ENCODE measurements at places on chromosomes 5 and 9.
A peak's percentile ranks its signal among the peaks of the same experiment; 100 is the strongest.

- peak; percentile 87 for DNase-seq
Measured at GRCh38 chr9:113484258-113484730, 20.8 kb downstream of the RGS3 start.

GRCh38 chr9:89946741-89947140, 341.9 kb downstream of the GADD45G start:
- no peak for DNase-seq

DNA sequence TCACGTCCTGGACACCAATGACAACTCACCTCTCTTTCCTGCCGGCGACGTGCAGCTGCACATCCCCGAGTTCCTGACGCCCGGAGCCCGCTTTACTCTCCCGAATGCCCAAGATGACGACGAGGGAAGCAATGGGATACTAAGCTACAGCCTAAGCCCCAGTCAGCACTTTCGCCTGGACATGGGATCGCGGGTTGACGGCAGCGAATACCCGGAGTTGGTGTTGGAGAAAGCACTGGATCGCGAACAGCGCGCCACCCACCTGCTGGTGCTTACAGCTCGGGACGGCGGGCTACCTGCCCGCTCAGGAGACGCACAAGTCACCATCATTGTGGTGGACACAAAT, 1.1 kb downstream of the PCDHAC1 start:
- DNase-seq = no peak

DNA sequence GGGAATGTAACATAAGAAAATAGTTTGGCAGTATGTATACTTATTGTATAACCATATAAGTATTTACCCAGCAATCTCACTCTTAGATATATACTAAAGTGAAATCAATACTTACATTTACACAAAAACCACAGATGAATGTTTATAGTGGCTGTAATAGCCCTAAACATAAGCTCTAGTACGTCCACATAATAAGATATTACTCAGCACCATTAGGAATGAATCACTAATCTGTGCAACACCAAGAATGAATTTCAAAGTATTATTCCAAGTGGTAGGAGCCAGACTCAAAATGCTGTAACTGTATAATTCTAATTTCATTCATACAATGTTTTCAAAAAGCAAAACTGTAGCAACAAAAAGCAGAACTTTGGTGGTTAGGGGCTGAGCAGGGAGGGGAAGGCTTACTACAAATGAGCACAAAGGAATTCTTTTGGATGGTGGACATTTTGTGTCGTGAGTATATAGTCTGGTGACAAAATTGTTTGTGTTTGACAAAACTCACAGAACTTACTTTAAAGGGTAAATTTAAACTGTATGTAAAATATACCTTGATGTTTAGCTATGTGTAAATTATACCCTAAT, 11.9 kb upstream of the C5orf46 start:
- no peak for DNase-seq

DNA sequence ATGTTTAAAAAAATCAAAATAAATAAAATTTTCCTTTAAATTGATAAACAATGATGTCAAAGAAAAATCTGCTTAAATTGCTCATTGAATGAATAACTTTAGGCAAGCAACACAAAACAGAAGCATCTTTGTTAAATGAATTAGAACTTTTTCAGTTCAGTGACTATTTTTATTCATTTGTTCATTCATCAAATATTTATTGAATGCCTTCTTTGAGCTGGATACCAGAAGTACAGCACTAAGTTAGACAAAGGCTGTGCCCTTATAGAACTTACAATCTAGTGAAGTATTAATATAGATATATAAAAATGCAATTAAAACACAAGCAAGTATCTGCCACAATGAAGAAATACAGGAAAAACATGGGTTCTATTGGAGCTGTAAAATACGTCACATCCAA, 10.8 kb downstream of the FNIP1 start:
- DNase-seq = no peak

DNA sequence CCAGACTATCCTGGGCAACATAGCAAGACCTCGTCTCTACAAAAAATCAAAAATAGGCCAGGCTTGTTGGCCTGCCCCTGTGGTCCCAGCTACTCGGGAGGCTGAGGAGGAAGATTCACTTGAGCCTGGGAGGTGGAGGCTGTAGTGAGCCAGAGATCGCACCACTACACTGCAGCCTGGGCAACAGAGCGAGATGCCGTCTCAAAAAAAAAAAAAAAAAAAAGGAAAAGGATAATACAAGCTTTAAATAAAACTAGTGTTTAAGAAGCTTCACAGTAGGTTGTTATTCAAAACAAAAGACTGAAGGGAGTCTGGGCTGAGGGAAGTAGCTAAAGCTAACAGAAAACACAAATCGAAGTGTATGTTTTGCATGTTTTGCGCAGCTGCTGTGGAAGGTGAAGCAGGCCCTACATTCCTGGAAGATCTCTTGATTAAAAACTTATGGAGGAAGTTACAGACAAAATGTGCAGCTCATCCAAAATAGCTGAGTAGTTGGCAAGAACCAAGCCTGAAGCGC, 581 bp upstream of the C9orf40 start:
- peak; percentile 32 for DNase-seq

DNA sequence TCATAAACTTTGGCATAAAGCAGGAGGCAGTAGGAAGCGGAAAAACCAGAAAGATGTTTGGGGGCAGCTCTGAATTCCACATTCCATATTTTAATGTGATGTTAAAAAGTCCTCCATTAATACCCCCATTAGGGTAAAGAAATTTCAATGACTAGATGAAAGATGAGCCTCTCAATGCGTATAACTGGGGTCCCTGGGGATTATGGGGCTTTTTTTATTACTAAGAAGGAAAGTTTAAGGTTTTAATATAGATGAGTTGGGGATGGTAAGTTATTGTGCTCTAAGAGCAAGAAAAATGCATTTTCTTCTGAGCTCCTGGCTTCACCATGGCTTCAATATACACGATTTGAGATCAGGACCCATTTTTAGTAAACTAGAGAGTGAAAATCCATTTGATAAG, 321.9 kb downstream of the CDK5RAP2 start:
- DNase-seq = no peak

GRCh38 chr5:176394096-176394495, 5.5 kb downstream of the HIGD2A start:
- DNase-seq = no peak

- DNase-seq = no peak
Measured at GRCh38 chr9:135588371-135588770, 26.8 kb downstream of the PAEP start.

- DNase-seq = no peak
Measured at GRCh38 chr5:157390551-157391297, 69.3 kb upstream of the NIPAL4 start.

DNA sequence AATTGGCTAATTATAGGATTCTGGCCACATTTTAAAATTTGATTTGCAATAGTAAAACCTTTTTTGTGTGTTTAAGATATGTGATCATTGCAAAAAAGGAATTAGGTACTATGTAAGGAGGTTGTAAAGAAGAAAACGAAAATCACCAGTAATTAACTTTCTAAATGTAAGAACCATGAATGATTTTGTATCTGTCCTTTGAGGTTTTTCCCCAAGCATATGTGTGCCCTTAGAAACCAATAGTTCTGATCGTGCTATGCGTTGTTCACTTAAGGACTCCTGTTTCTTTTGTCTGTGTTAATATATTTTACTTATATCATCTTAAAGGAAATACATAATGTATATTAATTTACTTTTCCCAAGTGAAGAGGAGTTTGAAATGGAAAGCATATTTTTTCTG, 410.2 kb downstream of the PSAT1 start:
- no peak for DNase-seq

- no peak for DNase-seq
Measured at GRCh38 chr5:74452856-74453255, 187.7 kb downstream of the ENC1 start.

DNA sequence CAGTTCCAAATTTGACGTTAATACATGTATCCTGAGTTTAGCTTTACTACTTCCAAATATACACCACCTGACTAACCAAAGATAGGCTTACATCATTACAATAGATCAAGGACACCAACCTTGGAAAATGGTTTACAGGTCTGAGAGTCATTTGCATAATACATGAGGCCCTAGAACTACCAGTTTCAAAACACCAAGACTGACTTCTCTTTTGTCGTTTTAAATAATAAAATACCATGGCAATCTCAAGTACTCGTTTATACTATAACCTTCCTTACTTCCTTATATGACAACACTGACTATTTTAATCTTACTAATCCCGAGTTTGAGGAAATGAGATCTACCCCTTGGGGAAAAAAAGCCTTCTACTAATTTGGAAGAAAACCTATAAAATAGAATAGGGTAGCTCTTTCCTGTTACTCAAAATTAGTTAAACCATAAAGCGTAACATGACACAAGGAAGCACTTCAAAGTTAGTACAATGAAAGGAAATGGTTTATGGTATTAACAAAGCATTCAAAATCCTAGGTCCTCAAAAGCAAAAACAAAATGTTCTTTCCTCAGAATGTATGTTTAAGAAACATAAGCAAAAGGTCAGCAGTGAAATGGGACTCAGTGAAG, 42.1 kb downstream of the UBQLN1 start:
- DNase-seq = no peak

DNA sequence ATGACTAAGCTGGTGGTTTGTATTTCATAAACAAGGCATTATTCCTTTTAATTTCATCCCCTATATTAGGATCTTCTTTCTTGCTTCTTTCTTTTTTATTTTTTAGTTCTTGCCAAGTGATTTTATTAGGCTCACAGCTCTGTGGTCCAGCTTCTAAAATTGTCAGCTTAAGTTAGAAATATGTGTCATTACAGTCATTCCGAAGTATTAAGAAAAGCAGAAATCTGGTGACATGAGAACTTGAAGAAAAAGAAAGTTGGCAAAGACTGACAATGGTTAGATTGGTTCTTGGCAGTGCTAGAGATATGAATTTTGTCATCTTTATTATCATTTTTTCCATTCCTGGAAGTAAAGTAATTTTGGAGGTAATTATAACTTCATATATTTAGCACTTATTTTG, 166.5 kb upstream of the PRR16 start:
- no peak for DNase-seq

- no peak for DNase-seq
Measured at GRCh38 chr9:135186248-135187164, 99.0 kb downstream of the OLFM1 start.

- DNase-seq = no peak
Measured at GRCh38 chr9:89418882-89419640, 78.9 kb downstream of the SEMA4D start.

All from hematopoietic multipotent progenitor cell treated with erythropoietin and hydrocortisone succinate and interleukin-3 and kit ligand, for 6 days (in vitro differentiated cells).